AG09319 (cell line): ENCODE measurements at places on chromosomes 2 and 18.

- no peak for DNase-seq
Observed at GRCh38 chr2:23916727-23917405, 10.1 kb downstream of the ATAD2B start.

GRCh38 chr2:113977660-113978523 is 88.0 kb downstream of the ACTR3 start:
- no peak for DNase-seq

DNA sequence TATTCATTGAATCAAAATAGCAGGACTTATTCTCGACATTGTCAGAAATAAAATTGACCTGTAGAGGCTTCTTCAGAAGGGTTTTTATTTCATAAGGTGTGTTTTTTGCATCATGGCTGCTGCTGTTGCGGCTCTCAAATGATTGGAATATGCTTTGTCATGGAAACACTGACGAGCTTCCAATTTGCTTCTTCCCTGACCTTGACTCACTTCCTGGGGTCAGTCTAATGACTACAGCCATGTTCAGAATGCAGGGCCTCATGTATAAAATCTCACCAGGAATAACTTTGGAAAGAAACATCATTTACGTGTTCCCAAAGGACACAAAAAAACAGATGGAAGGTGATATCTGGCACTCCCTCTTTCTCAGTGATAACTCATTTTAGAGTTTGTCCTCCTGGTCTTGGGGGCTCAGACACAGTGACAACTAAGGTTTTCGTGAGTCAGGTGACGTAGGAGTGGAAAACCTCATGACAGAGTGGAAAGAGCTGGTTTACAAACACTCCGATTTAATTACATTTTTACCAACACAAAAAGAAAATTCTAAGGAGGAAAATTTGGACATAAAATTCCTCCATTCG is 467.0 kb upstream of the RAB12 start:
- no peak for DNase-seq

- no peak for DNase-seq
Observed at GRCh38 chr2:128695646-128696220, 377.1 kb upstream of the HS6ST1 start.

DNA sequence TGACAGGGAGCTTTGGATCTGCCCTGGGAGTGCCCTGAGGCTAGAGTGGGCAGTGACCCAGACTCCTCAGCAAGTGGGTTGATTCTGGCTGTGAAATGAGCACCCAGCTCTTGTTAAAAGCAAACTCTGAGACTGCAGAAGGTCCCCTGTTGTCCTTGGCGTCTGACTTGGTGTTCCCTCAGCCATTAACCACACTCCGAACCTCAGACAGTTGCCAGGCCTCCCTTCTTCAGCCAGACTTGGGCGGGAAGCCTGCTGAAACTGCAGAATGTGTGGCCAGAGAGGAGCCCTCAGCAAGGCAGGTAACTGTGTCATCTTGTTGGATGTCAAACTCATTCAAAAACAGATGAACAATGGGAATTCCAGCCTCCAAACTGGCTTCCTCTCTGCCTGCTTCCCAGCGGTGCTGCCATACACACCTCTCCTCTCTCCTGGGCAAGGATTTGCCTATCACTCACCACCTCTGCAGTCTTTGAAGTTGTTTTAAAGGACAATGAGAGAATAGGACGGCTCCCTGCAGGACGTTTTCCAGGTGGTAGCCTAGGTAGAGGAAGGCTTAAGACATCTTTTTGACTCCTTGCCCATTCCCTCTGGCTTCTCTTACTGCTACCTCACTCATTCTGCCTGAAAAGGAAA is 38.9 kb upstream of the B3GNT2 start:
- no peak for DNase-seq
